Activated naive CD8-positive, alpha-beta T cell treated with anti-CD3 and anti-CD28 coated beads, Interleukin-2, amount 50 U/mL, for 16 hours (primary cell): ENCODE measurements at places on chromosomes 3 and 15.

GRCh38 chr3:122421101-122421500, 5.2 kb upstream of the WDR5B start:
- DNase-seq, result no peak

GRCh38 chr3:7025581-7026300, 164.8 kb downstream of the GRM7 start:
- no peak for DNase-seq

DNA sequence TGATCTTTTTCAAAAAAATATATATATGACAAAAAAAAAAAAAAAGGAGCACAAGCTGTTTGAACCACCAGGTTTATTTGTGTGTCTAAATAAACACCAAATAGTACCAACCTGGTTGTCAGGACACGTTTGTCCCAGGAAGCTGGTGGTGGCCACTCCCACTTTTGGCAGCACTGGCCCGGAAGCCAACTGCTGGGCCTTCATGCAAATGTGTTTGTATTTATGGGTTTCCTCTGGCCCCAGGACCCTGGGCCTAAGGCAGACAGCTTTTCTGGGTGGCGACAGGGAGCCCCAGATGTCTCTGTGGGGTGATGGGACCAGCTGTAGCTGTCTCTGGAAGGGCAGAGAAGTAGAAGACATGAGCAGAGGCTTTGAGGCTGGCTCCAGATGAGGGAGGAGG, 31.6 kb downstream of the PRKCD start:
- no peak for DNase-seq

GRCh38 chr3:51962854-51963530, 4.3 kb downstream of the PCBP4 start:
- no peak for DNase-seq

GRCh38 chr3:72199530-72199929, 414.6 kb upstream of the PROK2 start:
- no peak for DNase-seq

DNA sequence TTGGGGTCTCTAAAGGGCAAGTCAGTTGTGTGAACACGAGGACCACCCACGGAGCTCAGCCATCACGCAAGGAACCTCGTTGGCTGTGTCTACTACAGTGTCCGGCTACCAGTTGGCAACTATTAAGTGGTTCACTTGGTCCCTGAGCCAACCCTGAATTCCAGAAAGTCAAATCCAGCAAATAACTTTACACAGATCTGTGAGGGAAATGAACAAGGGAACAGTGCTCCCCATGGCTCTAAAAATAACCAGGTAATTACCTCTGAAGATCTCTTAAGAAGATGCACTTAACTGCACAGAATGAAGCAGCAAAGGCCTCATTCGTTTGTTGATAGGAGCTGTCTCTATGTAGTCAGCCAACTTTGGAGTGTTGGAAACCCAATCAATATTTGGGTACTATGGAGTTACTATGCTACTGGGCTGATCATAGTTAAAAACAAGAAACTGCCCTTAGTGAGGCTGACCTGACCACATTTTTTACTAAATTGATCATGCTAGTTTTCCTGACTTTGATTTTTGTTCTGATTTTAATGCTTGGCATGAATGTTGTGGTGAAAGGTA, 219.1 kb upstream of the LRIG1 start:
- no peak for DNase-seq
